ENCODE measurements at places on chromosomes 16 and 17.

- DNase-seq: no peak
Observed at GRCh38 chr17:45836047-45837044, 8.3 kb upstream of the SPPL2C start.

DNA sequence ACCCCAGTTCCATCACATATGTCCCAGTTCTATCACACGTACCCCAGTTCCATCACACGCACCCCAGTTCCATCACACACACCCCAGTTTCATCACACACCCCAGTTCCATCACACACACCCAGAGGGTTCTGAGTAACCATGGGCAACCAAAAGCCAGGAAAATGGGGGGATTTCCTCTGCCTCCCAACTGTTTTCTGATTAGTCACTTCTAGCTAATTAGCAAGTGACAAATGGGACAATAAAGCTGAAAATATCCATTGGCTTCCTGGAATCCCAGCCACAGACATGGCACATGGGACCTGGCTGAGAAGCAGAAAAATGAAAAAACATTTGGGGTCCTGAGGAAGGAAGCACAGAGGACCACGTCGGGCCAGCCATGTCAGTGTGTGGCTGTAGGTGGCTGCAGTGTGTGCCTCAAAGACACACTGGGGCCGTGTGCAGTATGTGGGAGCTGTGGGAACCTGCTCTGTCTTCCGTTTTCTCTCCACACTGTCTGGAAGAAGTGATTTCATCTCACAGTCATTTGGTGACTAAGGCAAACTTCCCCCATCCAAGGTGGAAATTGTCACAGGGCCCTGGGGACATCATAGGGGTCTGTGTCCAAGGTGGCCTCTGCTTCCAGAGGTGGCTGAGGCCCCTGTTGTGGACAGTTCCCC, 106.7 kb downstream of the CMIP start:
- DNase-seq: no peak

DNA sequence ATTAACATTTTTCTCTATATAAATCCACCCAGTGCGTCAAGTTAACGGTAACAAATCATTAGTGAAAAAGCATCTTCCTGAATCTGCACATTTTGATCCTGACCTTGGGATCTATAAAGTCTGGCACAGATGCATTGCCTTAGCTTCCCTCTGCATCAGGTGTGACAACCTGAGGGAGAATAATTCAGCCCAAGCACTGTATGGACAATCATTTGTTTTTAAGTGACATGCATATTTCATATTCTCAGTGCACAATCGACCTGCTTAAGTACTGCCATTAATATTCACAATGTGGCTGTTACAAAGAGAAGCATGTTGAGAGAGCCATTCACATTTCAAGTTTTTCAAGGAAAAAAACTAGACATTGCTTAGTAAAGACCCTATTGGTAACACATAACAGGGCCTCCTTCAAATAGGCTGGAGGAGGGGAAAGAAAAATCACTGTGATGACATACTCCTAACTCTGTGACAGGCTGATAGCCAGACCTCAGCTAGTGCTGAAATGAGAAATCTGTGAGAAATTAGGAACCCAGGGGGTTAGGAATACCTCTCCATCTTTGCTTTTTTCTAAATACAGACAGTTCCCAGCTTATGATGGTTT, 505.3 kb upstream of the CDH5 start:
- DNase-seq: no peak

DNA sequence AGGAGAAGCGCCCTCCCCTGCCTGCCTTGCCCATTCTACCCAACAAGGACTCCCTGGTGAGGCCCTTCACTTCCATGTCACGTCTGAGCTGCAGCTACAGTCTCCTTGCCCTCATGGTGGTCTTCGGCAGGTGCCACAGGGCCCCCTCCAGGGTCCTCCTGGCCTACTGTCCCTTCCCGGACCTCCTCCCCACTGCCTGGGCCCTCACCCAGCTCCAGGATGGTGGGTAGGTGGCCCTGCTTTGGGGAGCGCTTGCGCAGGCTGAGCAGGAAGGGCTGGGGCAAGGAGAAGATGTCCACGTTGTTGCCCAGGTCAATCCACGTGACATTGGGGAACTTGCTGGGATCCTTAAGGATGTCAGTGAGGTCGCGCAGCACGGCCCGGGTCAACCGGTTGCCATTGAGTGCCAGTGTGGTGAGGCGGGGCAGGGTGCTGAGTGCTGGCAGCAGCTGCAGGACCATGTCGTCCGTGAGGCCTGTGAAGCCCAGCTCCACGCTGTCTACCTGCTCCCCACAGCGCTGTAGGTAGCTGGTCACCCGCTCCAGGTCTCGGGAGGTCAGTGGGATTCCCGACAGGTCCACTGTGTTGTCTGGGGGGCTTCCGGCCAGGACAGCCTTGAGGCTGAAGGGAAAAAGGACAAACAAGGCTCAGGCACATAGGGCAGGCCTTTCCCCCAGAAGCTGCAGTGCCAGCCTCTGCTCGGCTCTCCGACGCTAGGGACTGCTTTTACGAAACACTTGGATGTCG, 28.3 kb downstream of the TRPV2 start:
- no peak for DNase-seq

DNA sequence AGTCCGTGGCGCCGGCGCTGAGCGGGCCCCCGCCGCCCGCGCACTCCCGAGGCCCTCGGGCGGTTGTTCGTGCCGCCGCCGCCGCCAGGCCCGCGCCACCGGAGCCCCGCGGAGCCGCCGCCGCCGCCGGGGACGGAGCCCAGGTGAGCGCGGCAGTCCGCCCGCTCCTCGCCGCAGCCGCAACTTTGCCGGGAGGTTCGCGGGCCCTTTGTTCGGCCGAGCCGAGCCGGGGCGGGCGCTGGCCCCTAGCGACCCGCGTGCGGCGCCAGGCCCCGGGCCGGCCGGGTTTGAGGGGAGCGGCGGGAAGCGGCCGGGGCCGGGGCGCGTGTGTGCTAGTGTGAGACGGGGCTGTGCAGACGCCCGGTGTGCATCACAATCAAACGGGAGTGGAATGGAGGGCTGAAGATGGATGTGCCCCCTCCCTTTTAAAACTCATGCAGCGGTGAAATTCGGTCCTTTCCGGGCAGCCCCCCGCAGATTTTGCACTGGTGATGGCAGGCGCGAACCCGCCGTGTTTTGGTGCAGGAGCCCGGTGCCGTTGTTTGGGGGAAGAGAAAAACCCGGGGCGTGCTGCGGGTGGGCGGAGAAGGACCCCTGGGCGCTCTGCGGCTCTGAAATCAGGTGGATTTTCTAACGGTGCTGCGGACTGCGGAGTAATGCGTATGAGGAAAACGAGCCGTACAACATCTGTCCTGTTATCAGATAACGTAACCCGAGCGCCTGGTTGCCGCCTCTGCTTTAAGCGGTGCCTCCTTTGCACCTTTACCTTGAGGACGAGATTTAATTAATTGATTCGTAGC, 823 bp downstream of the TNRC6C start:
- no peak for DNase-seq

DNA sequence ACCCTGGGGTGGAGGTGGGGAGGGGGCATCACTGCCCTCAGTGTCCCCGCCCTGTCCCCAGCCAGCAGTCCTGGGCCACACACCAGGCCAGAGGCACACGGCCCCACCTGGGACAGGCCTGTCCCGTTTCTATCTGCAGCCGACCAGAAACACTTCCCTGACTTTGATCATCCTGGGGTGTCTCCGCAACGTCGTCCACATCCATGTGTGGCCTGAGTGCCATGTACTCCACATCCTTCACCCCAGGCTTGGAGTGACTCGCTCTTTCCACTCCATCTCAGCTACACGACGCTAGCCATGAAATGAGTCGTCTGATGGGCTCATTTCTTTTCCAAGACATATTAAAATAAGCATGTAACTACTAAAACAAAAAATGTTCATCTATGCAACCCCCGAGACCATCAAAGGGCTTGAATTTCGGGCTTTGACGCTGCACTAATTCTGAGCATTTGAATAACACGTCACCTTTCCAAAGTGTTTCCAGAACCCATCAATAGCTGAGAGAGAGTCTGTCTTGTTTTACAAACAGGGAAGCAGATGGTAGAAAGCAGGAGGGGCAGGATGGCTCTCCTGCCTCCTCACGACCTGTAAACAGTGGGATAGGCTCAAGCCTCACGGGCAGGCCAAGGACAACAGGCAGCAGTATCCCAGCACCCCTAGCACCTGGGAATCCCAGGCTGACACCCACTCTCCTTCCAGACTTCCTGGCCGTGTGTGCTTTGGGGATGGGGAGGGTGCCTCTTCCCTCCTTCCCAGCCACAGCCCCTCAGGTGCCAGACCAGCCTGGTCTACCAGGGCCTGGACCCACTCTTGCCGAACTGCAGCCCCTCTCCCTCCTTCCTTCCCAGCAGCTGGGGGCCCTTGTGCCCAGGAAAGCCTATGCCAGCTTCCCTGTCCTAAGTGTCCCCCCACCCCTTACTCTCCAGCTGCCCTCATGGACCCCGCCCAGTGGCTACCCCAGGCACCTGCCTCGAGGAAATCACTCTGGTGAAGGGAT, 20.0 kb upstream of the RASD1 start:
- DNase-seq: no peak

DNA sequence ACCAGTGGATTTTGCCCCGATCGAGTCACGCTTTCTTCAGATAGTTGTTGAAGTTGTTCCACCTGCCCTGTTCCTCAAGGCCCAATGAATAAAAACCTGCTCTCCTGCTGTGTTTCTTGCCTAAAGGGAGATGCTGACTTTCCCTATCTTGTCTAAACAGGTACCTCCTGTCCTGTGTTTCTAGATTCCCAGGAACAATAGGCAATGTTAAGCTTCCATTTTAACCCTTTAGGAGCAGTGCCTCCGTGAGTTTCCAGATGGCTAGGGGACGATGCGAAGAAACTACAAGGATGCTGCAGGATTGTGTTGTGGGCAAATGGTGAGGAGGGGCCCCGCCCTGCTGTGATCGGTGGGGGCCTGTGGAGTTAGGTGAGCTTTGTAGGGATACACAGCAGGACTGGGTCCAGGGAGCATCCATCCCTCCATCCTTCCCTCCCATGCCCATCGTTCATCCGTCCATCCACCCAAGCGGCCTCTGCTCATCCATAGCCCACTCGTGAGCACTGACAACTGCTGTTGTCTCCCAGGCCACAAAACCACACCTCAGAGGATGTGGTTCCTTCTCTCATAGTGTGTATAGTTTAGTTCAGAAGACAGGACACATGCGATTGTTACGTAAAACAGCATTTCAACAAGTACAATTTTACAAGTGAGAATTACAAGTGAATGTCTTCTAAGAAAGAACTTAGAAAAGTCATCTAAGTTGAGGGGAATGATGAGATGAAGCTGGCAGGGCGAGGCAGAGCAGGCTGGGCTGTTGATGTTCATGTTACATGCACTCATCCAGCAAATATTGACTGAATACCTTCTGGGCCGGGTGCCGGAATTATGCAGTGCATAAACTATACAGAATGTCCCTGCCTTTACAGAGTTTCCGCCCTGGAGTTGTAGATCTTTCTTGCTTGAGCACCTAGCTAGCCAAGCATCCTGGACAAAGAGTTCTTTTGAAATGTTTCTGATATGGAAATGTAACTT, 5.2 kb downstream of the ARSG start:
- DNase-seq: peak; percentile 46

DNA sequence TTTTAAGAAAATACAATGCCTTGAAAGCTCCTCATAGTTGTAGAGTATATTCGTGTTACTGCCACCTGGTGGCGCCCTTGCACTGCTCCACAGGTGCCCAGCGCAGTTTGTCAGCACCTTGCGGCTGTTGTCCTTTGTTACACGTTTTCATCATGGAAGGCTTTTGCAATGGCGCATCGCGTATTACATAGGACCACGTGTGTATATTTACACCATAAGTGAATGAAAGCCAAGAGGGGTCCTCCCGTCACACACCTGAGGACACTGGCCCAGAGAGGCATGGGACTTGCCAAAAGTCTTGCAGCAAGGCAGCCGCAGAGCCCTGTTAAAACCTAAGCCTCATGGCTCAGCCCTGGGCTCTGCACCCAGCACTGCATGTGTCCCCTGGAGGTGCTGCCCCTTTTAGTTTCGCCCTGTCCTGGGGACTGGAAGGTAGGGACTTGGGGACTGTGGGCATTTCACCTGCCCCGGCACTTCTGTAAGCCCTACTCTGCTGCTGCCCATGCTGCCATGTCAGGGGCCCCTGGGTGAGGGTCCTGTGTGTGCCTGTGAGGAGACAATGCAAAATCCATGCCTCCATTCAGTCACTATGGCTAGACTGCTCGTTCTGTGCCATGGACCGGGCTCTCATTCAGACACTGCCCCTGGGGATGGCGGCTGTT, 24.3 kb downstream of the POLR3E start:
- peak; percentile 58 for DNase-seq

DNA sequence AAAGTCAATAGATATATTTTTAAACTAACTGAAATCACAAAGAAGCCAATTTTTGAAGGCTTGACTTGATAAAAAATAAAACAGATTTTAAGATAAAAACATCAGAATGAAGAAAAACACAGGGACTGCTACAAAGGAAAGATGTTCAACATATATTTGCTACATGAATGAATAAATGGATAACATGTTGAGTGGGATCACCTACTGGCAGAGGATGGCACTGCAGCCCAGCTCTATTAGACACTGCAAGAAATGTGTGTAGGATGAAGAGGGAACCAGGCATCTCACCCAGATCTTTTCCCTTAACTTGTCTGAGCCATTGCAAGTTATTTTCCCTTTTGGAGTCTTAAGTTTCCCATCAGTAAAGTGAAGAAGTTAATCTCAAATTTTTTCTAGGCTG, 4.2 kb downstream of the AIPL1 start:
- DNase-seq: no peak

DNA sequence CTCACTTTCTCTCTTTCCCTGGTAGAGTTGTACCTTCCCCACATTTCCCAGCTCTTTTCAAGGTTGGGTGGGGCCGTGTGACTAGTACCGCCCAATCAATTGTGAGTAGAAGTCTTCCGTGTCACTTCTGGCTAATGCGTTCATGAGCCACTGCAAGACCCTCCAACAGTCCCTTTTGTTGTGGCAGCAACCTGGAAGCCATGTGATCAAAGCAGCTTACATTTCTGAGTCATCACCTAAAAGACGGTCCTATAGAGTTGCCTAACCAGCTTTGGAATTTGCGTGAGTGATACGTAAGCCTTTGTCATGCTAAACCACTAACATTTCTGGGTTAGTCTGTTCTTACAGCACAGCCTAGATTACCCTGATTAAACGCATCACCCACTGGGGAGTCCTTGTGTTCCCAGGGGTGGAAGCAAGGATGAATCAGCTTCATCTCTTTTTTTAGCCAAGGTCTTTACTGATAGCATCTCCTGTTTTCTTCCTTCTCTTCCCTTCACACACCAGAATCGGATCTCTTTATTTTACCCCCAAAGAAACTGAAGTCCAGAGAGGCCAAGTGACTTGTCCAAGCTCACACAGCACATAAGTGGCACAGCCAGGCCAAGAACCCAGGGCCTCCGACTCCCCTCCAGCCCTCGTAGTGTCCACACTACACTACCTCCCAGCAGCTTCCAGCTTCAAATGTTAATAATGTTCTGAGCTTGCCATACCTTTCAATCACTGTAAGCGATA, 366.3 kb upstream of the XYLT1 start:
- DNase-seq: no peak

GRCh38 chr17:70378076-70378475, 208.7 kb downstream of the KCNJ2 start:
- DNase-seq: no peak

DNA sequence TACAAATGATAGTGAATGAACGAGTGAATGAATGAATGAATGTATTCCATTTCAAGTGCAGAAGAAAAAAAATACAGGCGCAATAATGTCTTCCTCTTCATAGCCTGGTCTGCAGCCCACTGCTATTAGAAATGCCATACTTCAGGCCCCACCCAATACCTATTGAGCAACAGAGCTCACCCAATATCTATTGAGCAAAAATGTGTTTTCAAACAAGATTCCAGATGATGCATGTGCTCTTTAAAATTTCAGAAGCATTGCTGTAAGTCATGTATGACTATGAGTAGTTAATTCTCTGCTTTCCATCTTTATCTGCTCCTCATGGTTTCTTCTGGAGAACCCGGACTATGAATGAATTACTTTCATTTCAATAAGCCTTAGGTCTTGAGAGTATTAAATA, 308.2 kb downstream of the XYLT1 start:
- no peak for DNase-seq

GRCh38 chr16:25210758-25211157, 6.0 kb upstream of the AQP8 start:
- DNase-seq: no peak

Data from stimulated activated CD8-positive, alpha-beta memory T cell treated with anti-CD3 and anti-CD28 coated beads, Interleukin-12 subunit alpha, Interleukin-12 subunit beta, amount 100 ng/mL, for 1 hour (primary cell).